ENCODE measurements at places on chromosomes 13 and 19. TPM values are rescaled to one million over a fixed set of nuclear protein-coding genes. Genes with fewer than 3 reads are reported as not detected.

GRCh38 chr13:32305646-32306045, 9.5 kb downstream of the ZAR1L start:
- H3K27me3 ChIP-seq, result no peaks in the 10 kb centered on the region
- no peak overlapping the region for H3K27ac ChIP-seq
- no peaks in the 10 kb centered on the region for H3K4me1 ChIP-seq
- no peak for DNase-seq

DNA sequence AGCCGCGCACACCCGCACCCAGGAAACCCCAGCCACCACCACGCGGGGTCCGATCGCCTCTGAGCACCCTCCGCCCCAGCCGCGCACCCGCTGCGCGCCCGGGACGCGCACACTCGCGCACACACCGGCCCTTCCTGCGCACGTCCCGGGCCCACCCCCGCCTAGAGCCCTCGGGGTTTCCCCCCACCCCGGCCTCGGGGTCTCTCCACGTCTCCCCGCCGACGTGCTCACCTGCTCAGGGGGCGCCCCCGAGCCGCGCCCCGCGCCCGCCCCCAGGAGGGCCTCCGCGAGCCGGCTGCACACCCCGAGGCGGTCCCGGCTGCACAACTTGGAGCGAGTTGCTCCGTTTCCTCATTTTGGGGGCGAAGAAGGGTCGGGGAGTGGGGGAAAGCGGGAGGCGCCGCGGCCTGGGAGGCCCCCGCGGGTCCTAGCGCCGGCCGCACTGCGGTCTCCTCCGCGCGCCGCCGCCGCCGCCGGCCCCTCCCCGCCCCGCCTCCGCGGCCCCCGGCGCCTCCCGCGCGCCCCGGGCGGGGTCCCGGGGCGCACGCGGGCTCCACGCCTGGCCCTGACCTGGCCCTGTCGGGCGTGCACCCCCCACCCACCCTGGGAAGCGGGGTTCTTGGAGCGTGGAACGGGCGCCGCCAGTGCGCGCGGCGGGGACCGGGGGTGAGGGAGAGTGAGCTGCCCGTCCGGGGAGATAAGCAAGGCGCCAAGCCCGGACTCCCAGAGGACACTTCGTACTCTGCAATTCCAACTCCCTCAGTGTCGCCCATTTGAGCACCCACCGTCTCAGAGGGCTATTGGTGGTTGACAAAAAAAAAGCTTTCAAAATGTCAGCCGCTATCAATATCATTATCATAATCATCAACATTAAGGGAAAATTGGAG, at the start of gene MATK:
Gene MATK (minus strand): TSS at position 444 of the 887 bp plus-strand sequence. CDS start 1,246 bp downstream, outside the sequence.
- peak within 1 kb of the TSS; percentile 78 for H3K4me3 ChIP-seq
- H3K27me3 ChIP-seq, result peaks cover 10% of the 10 kb centered on the region
- no peaks in the 10 kb centered on the region for H3K4me1 ChIP-seq
- DNase-seq, result peak; percentile 74

DNA sequence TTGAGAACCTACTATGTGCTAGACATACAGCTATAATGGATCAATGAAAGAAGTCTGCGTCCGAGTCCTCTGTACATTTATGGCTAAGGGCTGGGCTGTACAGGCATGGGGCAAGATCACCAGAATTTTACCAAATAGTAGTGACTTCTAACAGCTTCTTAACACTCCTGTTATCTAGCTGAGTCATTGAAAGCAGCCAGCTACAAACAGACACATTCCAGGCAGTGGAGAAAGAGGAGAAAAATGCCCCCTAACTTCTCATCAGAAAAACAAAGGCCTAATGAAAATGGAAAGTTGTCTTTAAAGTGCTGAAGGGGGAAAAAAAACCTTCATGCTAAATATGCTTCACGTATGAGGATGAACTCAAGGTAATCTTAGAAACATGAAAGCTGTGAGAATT, 14.3 kb upstream of the ZNF667 start:
- H3K27ac ChIP-seq, result peak overlapping the region; percentile 74
- peaks cover 10% of the 10 kb centered on the region for H3K4me1 ChIP-seq
- peak; percentile 41 for DNase-seq
- H3K4me3 ChIP-seq, result peak overlapping the region; percentile 26
- H3K36me3 ChIP-seq, result no peaks in the 10 kb centered on the region

DNA sequence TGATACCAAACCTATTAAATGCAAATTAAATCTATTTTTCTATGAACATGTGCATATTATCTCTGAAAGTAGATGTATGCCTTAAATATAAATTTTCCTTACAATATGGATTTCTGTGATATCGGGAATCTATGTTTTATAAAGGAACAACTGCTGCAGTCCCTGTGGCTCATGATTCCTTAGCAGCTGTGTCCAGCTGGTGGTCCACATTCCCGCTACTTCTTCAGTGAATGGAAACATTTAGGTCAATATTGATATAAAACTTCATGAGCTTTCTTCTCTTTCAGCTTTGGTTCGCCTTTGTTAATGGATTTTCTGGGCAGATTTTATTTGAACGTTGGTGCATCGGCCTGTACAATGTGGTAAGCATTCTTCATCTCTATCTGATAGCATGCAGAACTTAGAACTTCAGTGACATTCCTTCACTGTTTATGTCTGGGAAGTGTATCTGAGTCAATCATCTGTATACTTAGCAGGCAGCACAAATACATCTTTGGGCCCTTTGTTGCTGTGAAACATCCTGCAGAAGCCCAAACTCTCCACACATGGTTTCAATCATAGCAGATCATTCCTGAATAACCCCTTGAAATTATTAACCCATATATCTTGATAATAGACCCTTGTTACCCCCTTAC, 223.9 kb downstream of the SHISA2 start:
- H3K27me3 ChIP-seq, result no peaks in the 10 kb centered on the region
- H3K36me3 ChIP-seq, result no peaks in the 10 kb centered on the region
- H3K27ac ChIP-seq, result no peak overlapping the region
- no peak for DNase-seq
- no peaks in the 10 kb centered on the region for H3K4me1 ChIP-seq

The SULT2A1 gene
- not detected for total RNA-seq

The MISP gene
- total RNA-seq, result 0.28 TPM

- H3K4me1 ChIP-seq, result no peaks in the 10 kb centered on the region
- no peaks in the 10 kb centered on the region for H3K27me3 ChIP-seq
- no peak overlapping the region for H3K27ac ChIP-seq
- DNase-seq, result no peak
- no peaks in the 10 kb centered on the region for H3K36me3 ChIP-seq
Observed at GRCh38 chr13:109971456-109972090, 185.2 kb upstream of the IRS2 start.

GRCh38 chr13:94030415-94031119, 448.9 kb downstream of the DCT start:
- no peak for DNase-seq
- no peak overlapping the region for H3K4me3 ChIP-seq
- no peaks in the 10 kb centered on the region for H3K27me3 ChIP-seq
- no peak overlapping the region for H3K27ac ChIP-seq

DNA sequence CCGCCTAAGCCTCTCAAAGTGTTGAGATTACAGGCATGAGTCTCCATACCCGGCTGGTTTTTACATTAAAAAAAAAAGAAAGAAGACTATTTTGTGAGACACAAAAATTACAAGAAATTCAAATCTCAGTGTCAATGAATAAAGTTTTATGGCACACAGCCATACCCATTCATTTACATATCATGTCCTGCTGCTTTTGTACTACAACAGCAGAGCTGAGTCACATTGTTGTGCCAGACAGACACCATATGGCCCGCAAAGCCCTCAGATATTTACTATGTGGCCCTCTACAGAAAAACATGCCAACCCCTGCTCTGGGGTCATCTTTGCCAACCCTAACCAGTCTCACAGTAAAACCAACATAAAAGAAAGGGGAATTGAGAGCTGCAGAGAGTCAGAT, 5.3 kb downstream of the SMIM7 start:
- DNase-seq, result no peak
- no peaks in the 10 kb centered on the region for H3K4me1 ChIP-seq
- H3K36me3 ChIP-seq, result peaks cover 38% of the 10 kb centered on the region
- no peaks in the 10 kb centered on the region for H3K27me3 ChIP-seq
- H3K4me3 ChIP-seq, result no peak overlapping the region

The ZNF723 gene
- total RNA-seq, result 0.59 TPM

- H3K4me1 ChIP-seq, result peaks cover 18% of the 10 kb centered on the region
- H3K27me3 ChIP-seq, result no peaks in the 10 kb centered on the region
- H3K4me3 ChIP-seq, result peak overlapping the region; percentile 89
- DNase-seq, result peak; percentile 51
Observed at GRCh38 chr19:36215276-36216123, 594 bp downstream of the ZNF146 start.

DNA sequence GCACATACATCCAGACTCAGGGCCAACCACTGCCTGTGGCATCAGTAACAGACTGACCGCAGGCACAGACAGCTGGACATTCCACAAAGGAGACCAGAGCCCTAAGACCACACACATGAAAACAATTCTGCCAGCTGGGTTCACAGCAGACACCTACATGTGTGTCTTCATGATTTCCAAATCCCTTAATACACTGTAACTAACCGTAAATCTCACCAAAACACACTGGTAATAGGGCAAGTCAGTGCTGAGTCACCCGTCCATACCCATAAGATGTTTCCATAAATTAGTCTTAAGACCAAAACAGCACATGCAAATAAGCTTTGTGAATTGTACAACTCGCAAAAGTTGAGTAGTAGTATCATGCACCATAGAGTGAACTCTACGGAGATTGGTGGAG, 65.4 kb downstream of the TUBGCP3 start:
- no peak overlapping the region for H3K27ac ChIP-seq
- H3K4me1 ChIP-seq, result no peaks in the 10 kb centered on the region
- H3K27me3 ChIP-seq, result no peaks in the 10 kb centered on the region
- DNase-seq, result no peak
- H3K36me3 ChIP-seq, result peaks cover 10% of the 10 kb centered on the region
